AG09309 (cell line): ENCODE measurements at places on chromosomes 6 and 20.

- DNase-seq: no peak
Observed at GRCh38 chr6:43172104-43173007, 1.3 kb downstream of the SRF start.

- peak; percentile 1 for DNase-seq
Observed at GRCh38 chr6:129440691-129441090, 269.3 kb downstream of the ARHGAP18 start.

GRCh38 chr6:89977808-89978748, 83.8 kb downstream of the GJA10 start:
- peak; percentile 31 for DNase-seq

DNA sequence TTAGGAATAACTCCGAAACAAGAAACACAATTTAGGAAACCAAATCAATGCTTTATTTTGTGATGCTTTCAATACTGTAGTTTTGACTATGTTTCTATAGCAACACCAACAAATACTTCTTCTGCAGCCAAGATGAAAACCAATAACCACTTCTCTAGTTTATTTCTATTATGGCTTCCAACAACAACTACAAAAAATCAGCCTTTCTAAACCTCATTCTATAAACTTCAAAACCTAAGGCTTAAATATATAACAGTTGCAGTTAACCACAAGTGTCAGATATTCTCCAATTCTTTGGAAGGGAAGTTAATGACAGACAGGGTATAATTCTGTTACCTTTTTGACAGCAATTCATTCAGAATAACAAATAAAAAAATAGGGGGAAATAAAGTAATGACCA, 80.9 kb downstream of the EPB41L2 start:
- DNase-seq: no peak

DNA sequence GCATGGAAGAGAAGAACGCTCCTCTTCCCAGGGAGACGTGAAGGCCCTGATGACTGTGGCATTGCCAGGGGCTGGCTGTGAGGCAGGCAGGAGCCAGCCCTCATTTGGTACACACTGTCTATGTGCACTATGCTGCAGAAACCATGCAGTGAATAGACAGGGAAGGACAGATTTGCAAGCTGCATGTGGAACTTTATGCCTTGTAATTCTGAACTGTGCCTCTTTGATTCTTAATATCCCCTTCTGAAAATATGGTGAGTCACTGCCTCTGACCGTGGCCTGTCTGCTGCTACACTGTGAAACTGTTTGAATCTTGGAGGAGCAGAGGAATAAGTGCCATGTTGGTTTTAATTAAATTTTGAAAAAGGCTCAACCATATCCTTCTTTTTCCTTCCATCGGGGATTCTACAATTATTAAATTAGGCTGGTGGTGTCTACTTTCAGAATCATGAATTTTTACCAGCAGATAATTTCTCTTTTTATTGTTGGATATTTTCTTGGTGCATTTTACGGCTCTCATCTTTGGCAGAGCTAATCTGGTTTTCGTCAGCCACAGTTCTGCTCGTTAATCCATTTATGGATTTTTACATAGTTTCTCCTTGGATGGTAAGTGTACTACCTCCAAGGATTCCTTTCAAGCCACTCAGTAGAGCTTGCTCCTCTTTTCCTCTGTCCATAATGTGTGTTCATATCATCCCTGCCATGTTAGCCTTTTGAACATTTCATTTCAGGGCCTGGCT, 301.0 kb upstream of the SLC35B3 start:
- no peak for DNase-seq

DNA sequence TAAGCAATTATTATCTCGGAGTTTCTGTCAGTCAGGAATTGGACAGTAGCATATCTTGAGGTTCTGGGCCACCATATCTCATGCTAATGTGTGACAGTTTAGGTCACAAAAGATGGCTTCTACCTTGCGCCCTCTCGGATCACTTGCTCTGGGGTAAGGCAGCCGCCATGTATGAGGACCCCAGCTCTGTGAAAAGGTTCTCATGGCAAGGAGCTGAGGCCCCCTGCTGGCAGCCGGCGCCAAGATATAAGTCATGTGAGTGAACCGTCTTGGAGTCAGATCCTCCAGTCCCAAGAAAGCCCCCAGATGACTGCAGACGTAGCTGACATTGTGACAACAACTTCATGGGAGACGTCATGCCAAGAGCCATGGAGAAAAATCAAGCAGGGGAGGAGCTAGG, 670.8 kb downstream of the KIF16B start:
- DNase-seq: no peak

DNA sequence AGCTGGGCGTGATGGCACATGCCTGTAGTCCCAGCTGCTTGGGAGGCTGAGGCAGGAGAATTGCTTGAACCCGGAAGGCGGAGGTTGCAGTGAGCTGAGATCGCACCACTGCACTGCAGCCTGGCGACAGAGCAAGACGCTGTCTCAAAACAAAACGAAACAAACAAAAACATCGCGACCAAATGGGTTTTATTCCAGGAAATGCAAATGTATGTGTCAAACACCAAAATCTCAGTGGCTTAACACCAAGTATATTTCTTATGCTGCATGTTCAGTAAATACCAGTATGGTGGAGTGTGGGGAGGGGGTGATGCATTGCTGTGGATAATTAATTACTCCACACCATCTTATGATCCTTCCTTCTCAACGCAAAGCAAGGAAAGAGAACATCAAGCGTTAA, 28.1 kb downstream of the ACTR5 start:
- DNase-seq: no peak

DNA sequence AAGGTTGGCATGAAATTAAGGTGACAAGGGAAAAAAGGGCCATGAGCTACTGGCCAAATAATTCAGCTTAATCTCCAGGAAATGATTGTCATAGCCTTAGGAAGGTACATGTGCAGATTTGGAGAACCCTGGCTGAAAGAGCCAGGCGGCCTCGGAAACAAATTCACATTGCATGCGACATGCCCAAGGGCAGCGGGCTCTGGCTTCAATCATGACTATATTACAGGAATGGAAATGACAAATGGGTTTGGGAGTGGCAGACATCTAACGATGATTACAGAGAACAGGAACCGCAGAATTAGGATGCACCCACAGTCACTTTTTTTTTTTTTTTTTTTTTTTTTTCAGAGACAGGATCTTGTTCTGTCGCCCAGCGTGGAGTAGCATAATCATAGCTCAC, 112.4 kb upstream of the SALL4 start:
- no peak for DNase-seq

GRCh38 chr20:24979036-24979960, 13.3 kb downstream of the APMAP start:
- no peak for DNase-seq

DNA sequence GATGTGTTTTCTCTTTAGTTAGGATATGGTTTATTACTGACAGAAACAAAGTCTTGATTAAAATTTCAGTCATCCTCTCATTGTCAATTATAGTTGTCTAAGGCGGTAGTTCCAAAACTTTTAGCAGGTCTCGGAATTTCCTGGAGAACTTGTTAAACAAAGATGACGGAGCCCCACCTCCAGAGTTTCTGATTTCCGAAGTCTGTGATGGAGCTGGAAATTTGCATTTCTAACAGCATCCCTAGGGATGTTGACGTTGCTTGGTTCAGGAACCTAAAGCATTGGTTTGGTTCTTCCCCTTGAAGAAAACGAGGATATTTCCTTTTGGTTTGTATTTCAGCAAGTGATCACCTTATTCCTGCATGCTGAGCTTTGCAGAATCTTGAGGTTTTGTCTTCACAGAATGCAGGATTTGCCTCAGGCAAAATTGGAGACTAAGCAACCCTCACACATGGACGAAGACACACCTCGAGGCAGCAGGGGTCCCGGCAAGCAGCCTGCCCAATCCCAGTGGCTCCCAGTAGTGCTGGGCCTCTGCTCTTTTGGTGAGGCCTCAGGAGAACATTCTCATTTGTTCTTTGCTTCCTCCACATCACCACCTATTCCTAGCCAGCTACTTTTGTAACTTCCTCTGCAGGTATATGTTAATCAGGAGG, 187.1 kb upstream of the PHACTR1 start:
- no peak for DNase-seq

DNA sequence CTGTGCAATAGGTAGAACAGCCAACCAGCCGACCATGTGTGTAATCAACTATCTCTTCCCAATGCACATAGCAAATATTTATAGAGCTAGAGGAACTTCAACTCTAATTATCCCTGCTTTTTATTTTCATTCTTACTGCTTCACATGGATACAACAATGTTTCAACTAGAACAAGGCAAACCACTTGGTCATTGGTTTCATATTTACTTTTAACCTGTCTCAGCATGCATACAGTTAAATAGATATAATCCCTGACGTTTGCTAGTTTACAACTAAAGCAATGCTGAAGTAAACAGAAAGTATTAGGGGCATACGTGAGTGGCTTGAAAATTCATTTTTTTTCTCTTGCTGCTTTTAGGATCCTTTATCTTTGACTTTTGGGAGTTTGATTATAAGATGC, 318.5 kb upstream of the MAP3K7 start:
- DNase-seq: no peak
